ENCODE measurements at places on chromosomes 4 and X. TPM values are rescaled to one million over a fixed set of nuclear protein-coding genes. Genes with fewer than 3 reads are reported as not detected.

DNA sequence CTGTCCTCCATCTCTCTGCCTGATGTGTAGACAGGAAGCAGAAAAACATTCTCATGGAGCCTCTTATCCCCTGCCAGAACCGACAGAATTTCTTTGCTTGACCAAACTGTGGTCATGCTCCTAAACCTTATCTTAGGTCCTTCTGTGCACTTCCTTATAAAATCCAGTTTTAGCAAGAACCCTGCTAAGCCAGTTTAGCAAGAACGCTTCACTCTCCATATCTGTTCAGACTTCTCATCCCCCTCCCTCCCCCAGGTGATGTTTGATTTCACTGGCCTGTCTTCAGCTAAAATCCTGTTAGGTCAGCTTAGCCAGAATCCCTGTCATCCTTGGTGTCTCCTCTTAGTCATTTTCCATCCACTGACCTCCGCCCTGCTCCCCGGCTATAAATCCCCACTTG is 1130.9 kb upstream of the PRKX start:
- DNase-seq, result no peak

DNA sequence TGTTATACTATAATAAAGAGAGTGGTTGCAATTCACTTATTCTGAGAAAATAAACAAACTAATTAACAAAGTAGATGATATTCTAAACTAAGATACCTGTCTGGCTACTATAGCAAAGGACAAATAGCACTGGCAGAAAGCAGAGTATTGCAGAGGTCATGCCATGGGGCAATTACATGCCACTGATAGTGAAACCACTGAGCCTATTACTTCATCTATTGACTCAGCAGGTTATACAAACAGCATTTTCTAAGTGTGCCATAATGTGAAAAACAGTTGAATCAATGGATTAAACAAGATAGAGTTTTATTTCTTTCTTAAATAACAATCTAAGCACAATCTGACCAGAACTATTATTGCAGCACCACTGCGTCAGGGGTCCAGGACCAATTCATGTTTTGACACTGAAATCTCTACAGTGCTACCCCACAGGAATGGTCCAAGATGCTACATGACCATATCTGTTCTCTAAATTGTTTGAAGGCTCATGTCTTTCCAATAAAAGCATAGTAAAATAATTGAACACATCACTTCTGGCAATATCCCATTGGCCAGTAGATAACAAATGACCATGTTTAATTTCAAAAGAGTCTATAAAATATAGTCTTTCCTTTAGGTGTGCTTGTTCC is 389.5 kb upstream of the GRID2 start:
- no peak for DNase-seq

DNA sequence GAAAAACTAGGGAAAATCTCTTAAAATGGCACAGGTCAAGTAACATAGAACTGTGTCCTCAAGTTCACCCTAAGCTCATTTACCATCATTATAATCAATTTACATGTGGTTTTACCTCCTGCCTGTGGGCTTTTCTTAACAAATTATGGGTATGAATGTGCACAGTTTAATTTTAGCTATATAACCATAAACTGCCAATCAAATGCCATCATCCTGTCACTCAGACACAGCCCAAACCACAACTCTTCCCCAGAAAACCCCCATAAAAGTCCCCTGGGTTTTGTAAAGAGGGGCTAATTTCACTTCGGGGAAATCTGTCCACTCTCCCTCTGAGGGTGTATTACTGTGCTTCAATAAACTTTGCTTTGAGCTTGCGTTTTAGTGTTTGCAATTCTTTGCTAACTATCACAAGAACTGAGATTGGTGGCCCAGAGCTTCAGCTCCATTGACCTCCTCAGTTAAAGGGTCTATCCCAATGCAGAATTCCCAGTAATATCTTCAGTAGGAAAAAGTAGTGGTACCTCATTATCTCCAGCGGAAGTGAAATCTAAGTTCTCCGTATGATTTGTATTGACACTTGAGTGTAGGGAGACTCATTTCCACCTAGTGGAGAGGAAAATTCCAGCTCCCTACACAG is 394.6 kb downstream of the SPOCK3 start:
- no peak for DNase-seq

- no peak for DNase-seq
Observed at GRCh38 chr4:109658871-109659410, 44.3 kb downstream of the CASP6 start.

DNA sequence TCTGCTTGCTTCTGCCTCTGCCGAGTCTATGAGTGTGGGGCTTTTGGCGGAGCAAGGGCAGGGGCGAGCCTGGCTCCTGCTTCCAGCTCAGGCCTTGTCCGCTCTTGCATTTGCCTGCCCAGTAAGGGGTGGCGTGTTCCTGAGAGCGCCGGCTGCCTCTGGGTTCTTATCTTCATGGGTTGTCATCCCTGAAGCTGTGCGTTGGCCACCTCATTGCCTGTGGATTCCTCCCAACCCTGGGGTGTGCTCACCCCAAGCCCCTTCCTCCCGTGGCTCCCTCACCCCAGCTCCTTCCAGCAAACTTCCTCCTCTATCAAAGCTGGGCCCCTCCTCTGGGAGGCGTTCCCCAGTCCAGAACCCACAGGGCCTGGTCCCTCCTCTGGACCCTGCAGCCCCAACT is 17.5 kb downstream of the SH3BP2 start:
- no peak for DNase-seq

- DNase-seq, result no peak
Observed at GRCh38 chr4:11069083-11069482, 359.6 kb downstream of the HS3ST1 start.

GRCh38 chr4:55499495-55499894 is 47.2 kb downstream of the CLOCK start:
- no peak for DNase-seq

DNA sequence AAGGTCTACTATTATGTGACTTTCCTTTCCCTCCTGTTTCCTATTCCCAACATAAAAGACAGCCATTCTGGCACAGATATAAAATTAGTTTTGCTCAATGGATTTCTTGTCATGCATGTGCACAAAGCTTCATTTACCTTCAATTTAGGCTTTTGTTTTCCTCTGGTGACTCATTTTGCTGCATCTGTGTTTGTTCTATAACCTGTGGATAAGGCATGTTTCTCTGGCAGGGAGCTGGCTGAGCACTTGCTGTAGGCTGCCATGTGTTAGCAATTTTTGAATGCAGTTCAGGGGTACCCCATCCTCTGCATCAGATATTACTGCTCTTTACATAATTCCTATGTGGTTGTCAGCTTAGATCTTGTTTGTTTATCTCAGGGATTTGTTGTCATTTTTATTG is 202.8 kb upstream of the GRID2 start:
- DNase-seq, result no peak

GRCh38 chr4:1347410-1347864 is 429 bp downstream of the UVSSA start:
- peak; percentile 81 for DNase-seq

- no peak for DNase-seq
Observed at GRCh38 chr4:85102606-85103005, 136.1 kb upstream of the WDFY3 start.

GRCh38 chrX:46587158-46587557 is 13.6 kb downstream of the CHST7 start:
- no peak for DNase-seq

DNA sequence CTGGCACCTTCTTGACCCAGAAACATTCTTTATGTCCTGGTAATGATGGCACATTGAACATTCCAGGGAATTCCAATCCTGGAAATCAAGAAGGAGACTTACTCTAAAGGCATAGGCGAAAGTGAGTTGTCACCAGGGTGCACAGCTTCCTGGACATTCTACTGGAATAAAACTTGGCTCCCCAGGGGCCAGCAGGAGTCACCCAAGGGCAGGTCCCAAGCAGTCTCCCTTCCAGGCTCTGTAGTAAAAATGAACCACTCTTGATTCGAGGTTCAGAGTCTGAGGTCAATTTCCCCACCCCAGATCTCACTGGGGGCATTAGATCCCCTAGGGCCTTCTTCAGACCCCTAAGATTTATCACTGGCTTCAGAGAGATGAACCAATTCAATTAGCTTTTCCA is 338.7 kb upstream of the GATB start:
- no peak for DNase-seq

DNA sequence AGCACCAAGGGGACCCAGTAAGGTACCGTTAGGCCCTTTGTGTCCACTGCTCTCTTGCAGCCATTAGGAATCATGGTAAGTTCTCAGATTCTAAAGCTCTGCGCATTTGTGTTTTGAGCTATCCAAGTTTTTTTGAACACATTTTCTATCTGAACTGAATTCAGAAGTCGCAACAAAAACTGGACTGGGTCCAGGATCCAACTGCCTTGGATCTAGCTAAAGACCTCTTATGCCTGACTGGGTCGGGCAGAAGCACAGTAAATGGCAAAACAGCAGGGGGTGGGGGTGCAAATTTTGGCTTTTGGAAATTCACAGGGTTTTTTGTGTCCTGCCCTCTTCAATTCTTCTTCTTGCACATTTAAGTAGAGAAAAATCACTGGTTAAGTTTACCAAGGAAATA is 30.0 kb downstream of the RCHY1 start:
- no peak for DNase-seq

DNA sequence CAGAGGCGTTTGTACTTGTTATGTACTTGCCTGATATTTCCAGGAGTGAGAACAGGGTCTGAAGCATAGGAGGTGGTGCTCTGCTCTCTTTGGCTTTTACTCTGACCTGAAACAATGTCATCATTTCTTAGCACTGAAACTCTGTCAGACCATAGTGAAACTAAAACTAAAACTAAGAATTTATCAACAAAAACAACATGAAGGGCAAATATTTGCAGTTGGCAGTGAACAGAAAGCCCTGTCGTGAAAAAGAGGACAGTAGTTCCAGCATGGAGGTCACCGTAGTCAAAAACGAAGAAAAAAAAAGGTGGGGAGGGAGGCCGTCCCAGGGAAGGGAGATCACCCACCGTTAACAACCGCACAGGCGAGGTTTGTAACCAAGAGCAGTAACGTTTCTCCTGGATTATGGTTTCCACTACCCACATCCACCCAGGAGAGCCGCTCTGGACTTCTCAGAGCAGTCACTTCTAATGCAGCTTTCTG is 97.5 kb downstream of the ANK2 start:
- no peak for DNase-seq

- DNase-seq, result no peak
Observed at GRCh38 chrX:48196745-48197201, at the start of gene SSX5. Gene SSX5, minus strand, starts transcription at chrX:48196795. Its CDS starts 1,437 bp downstream, at chrX:48195358.

DNA sequence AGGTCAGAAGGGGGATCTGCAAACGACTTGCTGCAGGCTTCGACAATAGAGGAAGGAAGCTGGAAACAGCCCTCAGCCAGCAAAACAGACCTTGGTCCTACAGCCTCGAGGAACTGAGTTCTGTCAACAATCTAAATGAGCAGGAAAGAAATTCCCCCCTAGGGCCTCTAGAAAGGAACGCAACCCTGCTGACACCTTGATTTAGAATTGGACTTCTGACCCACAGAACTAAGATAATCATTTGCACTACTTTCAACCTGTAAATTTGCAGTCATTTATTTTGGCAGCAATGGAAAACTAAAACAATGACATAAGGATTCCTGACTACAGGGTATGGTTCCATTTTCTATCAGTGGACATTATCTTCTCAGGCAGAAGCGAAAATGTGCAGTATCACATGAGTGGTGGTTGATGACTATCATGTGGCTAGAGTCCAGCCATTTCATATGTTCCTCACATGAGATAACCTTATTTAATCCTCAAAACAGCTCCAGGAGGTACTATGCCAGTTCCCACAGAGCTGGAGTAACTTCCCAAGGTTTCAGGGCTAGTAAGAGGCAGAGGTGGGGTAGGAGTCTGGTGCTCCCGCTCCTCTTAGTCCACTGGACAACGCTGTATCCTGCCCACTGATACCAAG is 61.6 kb downstream of the SAT1 start:
- DNase-seq, result no peak

DNA sequence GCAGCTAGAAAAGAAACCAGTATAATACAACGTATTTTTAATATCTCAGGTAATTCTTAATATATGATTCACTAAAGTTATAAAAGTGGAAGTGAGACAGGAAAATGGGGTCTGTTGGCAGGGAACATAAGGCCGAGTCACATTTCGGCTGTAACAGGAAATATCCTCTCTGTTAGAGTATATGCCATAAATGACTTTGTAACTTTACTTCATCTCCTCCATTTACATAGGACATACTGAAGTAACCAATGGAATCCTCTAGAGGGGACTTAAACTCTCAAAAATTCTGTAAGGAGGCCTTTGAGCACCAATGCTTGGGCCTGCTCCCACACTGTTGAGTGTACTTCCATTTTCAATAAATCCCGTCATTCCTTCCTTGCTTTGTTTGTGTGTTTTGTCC is 71.3 kb downstream of the ANKRD17 start:
- DNase-seq, result no peak

DNA sequence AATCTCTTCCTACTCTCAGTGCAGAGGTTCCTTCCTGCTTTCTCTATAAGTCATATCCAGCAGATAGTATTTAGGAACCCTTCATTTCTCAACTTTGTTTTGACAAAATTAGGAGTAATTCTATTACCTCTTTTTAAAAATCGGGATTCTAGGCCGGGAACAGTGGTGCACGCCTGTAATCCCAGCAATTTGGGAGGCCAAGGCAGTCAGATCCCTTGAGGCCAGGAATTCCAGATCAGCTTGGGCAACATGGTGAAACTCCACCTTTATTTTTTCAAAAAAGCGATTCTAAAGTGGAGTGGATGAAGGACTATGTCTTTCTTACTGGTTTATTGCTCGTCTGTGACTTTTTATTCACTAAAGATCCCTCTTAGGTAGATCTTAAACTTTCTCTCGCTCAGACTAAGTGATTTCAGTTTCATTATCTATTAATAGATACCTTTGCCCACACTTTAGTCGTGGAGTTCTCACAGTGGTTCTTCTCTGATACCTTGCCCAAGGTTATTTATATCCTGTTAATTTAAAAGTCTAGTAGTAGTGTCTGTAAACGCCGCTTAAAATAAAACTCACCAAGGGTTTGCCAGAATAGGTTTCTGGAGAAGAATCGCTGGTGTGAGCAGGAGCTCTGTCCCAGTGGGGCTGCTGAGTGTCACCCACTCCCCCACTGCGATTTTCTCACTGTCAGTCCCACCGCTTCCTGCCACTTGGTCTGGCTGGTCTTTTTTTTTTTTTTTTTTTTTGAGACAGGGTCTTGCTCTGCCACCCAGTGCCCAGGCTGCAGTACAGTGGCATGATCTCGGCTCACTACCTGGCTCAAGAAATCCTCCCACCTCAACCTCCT is 27.0 kb upstream of the TMEM131L start:
- DNase-seq, result no peak

GRCh38 chr4:158816955-158817354 is 48.1 kb downstream of the FNIP2 start:
- DNase-seq, result no peak

- no peak for DNase-seq
Observed at GRCh38 chr4:15238720-15239119, 189.1 kb upstream of the C1QTNF7 start.

- DNase-seq, result no peak
Observed at GRCh38 chr4:82043081-82043808, 330.5 kb downstream of the HNRNPD start.

GRCh38 chr4:136369073-136369472 is 1163.2 kb downstream of the PCDH18 start:
- no peak for DNase-seq

GRCh38 chrX:154490021-154490413 is 412 bp downstream of the SLC10A3 start:
- no peak for DNase-seq

SH3RF1 gene
- total RNA-seq, result 33.2 TPM

GAGE12H gene
- total RNA-seq, result not detected

TRAM1L1 gene
- 4.6 TPM for total RNA-seq

HSFX2 gene
- total RNA-seq, result not detected

PASD1 gene
- total RNA-seq, result not detected

Data from ureter (tissue), 1 donor.